Stimulated activated CD8-positive, alpha-beta memory T cell treated with anti-CD3 and anti-CD28 coated beads, Interleukin-2, amount 100 ng/mL, for 1 hour (primary cell): ENCODE measurements at places on chromosomes 13 and 19.
A peak's percentile ranks its signal among the peaks of the same experiment; 100 is the strongest.

DNA sequence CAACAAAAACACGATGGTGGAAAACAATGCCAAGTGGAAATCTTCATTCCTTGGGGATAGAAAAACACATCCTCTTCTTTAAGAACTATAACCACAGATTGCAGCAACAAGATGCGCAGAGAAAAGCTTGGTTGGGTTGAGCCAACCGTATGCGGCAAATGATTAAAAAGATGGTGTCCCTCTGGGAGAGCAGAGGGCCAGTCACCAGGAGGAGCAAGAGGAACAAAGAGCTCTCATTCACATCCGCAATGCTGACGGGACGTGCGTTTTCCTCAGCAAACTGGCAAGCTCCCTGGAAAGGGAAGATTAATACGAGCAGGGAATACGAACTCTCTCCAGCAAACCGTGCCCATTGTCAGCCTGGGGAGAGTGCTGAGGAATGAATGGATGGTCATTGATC lies 141.6 kb downstream of the KATNAL1 start:
- no peak for DNase-seq

DNA sequence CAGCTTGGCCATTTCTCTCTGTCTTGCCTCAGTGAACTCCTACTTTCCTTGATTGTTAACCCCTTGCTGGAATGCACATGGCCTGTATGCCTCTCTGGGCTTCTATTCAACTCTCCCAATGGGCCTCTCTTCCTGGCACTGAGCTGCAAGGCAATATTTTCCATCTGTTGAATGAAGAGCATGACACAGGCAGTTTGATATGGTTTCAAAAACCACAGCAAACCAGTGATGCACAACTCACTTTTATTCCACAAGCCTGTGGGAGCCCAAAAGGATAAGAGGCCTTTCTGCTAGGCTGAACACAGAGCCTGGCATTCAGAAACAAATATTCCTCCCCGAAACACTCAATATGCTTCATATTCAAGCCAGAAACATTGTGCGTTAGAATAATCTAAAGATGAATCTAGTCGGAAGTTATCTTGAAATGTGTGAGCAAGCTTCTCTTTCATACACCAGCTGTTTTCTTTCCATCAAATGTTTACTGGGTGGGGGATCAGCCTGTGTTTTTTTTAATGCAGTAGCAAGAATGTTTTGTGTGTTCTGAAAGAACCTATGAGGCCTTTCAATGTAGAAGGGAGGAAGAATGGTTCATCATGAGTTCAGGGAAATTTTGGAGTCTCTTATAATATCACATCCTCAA lies 443.1 kb upstream of the SPRY2 start:
- DNase-seq: no peak

DNA sequence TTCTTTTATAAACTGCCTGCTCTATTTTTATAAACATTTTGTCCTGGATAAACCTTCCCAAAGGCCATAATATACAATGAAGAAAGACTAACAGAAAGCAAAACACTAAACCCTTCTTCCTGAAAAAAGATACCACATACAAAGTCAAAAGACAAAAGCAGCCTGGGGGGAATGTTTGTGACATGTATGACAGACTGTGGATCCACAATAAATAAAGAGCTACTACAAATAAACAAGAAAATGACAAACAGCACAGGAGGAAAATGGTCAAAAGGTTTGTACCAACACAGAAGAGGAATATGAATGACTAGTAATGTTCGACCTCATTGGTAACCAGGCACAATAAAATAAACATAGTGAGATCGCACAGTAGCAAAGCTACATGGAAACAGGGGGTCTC lies 19.8 kb downstream of the AP2S1 start:
- no peak for DNase-seq

- no peak for DNase-seq
These were observed 7.8 kb upstream of the SERTAD1 start for GRCh38 chr19:40433391-40434216.

- DNase-seq: no peak
These were observed 651 bp downstream of the OXGR1 start for GRCh38 chr13:96993634-96994016.

DNA sequence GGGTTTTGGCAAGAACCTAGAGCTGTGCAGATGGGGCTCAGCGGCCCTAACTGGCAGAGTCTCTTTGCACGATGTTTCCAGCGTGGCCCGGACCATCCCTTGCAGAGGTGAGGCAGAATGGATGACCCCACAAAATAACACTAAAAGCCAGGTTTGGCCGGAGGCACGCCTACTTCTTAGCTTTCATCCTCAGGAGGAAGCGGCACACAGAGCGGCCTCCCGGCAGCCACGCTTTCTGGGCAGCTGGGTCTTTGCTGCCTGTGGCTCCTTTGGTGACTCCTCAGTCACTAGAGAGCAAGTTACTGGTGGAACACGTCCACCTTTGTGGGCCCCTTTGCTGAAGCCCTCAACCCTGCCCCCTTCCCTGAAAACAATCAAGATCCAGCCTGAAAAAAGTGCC lies 25.2 kb downstream of the TEX29 start:
- no peak for DNase-seq

- peak; percentile 15 for DNase-seq
These were observed 78.3 kb downstream of the CYSLTR2 start for GRCh38 chr13:48731957-48732569.

DNA sequence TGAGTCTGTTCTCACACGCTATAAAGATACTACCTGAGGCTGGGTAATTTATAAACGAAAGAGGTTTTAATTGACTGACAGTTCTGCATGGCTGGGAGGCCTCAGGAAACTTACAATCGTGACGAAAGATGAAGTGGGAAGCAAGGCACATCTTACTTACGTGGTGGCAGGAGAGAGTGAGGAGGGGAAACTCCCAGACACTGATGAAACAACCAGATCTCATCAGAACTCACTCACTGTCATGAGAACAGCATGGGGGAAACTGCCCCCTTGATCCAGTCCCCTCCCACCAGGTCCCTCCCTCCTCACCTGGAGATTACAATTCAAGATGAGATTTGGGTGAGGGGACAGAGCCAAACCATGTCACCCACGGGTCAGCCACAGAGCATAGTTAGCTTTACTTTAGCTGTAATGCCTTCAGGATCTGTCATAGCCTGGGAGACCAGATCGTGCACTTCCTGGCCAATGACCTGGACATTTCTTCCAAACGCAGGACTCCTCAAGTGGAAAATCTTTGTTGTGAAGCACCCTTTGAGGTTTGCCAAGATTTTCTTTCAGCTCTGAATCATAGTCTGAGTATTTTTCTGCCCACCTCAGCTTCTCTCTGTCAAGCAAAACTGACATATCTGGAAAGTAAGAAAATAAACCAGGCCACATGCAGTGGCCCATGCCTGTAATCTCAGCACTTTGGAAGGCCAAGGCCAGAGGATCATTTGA lies 25.2 kb upstream of the HIF3A start:
- DNase-seq: no peak

DNA sequence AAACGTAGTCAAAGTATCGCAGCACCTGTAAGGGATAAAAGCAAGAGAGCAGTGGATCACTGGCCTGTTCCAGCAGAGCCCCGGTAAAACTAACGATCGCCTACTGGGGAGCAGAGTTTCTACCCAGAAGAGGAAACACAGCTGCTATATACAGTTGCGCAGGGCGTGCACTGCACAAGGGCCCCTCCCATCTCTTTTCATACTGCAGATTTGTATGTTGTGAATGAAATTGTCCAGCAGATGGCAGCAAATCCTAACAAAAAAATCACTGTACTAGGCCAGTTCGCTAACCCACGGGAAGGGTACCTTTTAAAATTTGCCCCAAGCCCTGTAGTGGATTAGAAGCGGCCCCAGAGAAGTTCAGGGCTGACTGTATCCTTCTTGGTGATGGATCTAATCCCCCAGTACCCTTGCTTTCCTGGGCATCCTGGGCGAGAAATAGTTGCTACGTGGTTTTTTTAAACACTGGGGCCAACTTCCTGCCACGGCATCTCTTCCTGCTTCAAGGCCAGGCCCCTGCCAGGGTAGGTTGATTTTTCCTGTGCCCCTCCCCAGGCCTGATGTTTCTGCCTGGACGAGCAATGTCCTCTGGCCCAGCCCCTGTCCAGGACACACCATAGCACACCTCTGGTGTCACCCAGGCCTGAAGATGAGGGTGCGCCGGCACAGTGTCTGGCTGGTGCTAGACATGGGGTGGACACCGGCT lies 127.0 kb downstream of the IER2 start:
- DNase-seq: peak; percentile 22

- DNase-seq: no peak
These were observed 216.5 kb downstream of the RFC3 start for GRCh38 chr13:34034411-34034810.

- DNase-seq: no peak
These were observed 4.6 kb downstream of the PPP1R14A start for GRCh38 chr19:38251564-38252051.

- no peak for DNase-seq
These were observed 7.4 kb upstream of the CLEC4G start for GRCh38 chr19:7739211-7739755.

- no peak for DNase-seq
These were observed 8.3 kb downstream of the MAB21L1 start for GRCh38 chr13:35468195-35468594.

- no peak for DNase-seq
These were observed 131.5 kb downstream of the NUFIP1 start for GRCh38 chr13:44857736-44858135.

DNA sequence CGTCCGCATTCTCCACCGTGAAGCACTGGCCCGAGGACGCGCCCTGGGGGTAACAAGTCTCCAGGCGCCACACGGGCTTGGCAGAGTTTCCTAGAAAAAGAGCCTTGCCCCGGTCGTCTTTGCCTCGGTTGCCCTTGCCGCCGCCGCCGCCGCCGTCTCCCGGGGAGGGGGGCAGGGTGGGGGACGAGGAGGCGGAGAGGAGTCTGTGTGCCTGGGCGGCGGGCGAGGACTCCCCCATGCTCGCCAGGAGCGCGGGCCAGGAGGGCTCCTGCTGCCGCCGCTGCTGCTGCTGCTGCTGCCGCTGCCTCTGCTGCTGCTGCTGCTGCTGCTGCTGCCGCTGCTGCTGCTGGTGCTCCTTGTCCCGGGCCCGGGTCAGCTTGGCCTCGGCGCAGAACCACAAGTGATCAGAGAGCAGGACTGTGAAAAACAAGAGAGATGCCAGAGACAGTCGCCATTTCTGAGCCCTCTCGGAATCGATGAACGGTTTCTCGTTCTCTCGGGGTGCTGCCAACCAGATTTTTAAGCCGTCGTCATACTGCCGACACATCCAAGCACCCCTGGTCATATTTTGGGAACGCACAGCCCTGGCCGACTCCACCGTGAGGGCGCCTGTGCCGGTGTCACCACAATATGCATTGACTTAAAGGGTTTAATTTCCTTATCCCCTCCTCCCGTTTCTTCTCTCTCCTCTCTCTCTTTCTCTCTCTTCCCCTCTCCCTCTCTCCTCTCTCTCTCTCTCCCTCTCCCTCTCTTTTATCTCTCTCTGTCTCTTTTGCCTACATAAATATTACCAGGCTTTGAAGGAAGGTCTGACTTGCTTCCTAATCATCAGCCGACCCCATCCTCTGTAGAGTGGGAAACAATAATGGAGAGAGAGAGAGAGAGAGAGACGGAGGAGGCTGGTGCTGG lies 349.1 kb downstream of the LIG4 start:
- no peak for DNase-seq

DNA sequence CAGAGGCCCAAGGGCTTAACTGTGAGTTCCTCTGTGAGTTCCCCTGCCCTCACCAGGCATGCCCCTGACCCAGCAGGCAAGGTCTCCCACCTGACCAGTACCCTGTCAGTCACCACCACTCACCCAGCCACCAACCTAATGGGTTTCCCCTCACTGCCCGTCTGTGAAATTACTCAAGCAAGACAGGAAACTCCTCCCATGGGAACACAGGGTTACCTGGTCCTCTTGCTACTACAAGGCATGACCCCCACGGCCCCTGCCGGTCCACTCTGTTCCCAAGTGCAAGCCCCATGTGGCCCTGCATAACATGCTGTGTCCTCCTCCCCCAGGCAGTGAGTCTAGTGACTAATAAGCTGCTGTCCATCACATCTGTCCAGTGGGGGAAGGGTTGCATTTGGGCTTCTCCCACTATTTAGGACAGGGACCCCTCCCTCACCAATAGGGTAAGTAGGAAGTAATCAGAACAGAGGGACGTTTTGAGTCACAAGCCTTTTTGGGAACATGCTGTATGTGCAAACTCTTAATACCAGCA lies 8.0 kb upstream of the DHRS12 start:
- DNase-seq: no peak

GRCh38 chr19:39336483-39336882 lies 640 bp upstream of the GMFG start:
- no peak for DNase-seq

DNA sequence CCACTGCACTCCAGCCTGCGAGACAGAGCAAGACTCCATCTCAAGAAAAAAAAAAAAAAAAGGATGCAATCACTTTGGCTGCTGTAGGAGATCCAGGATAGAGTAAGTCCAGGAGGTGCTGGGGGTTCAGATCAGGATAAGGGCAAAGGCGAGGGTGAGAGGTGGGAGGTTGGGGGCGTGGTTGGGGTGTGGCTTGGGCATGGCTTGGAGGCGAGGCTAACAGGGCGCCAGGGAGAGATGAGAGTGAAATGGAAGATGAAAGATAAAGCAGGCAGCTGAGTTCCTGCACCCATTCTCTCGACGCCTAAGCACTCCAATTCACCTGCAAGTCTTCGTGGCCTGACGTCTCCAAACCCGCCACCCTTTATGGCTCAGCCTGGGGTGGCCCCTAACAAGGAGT lies 25.0 kb upstream of the ZNRF4 start:
- no peak for DNase-seq

GRCh38 chr13:107205318-107206104 lies 637.6 kb upstream of the ARGLU1 start:
- peak; percentile 7 for DNase-seq

- DNase-seq: no peak
These were observed 10.6 kb downstream of the FUT6 start for GRCh38 chr19:5828661-5829566.

DNA sequence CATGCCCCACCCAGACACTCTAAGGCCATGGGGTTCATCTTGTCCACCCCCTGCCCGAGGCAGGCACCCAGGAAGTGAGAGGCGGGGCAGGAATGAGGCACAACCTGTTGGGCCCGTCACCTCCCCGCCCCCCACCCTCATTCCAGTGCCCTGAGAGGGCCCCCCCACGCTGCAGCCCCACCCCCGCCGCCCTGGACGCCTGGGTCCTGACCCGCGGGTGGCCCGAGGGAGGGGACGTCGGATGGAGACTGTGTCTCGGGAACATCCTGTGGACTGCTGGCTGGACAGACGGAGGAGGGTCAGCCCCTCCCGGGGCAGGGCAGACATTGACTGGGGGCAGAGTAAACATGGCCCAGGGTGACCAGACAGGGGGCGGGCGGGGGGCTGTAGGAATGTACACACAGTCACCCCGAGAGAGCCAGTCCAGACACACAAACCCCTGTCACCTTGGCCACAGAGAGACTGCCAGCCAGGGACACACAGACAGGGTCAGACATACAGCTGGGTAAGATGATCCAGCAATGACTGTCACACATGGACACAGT lies 7.4 kb upstream of the JUNB start:
- DNase-seq: no peak
